ENCODE measurements at places on chromosomes 3 and 15.

GRCh38 chr3:115615001-115615814 is 8.1 kb upstream of the GAP43 start:
- DNase-seq = peak; percentile 14

DNA sequence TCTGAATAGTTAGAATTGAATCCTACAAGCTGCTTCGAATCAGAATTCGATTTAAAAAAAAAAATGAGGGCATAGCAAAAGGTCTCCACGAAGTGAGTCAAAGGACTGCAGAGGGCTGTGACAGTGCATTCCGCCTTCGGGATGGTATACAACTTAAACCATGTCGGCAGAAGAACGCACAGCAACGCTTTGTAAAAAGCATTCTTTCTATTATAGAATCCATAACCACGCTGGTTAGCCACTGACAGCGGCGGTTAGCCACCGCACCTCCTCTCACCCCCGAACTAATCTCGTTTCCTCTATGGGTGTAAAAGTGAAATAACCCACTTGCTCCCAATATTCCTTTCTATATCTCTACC is 664 bp upstream of the PIK3CA start:
- DNase-seq = no peak

DNA sequence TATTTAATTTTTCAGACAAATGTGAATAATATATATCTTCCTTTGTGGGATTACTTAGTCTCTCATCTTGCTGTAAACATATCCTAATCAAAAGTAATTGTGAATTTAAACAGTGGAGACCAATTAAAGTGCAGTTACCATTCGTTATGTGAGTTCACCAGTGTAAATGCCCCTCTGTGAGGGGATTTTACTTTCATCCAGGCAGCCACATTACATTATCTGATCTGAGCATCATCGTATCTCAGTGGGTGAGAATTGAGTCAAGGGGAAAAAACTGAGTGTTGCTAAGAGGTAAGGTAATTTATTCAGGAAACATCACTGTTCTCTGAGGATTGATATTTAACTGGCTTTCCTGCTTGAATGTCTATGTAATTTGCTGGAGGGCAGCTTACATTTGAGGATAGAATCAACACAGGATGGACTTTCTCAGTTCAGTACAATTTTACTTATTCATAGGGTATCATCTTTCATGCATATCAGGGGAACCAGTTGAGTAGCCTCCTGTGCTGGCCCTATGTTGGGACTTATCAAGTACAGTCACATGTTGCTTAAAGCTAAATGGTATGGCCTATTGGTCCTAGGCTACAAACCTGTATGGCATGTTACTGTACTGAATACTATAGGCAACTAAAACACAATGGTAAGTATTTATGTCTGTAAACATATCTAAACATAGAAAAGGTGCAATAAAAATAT is 219.7 kb downstream of the CD47 start:
- DNase-seq = no peak

GRCh38 chr3:55357796-55358195 is 129.3 kb downstream of the WNT5A start:
- no peak for DNase-seq

GRCh38 chr3:87203809-87204208 is 23.3 kb upstream of the CHMP2B start:
- DNase-seq = no peak

DNA sequence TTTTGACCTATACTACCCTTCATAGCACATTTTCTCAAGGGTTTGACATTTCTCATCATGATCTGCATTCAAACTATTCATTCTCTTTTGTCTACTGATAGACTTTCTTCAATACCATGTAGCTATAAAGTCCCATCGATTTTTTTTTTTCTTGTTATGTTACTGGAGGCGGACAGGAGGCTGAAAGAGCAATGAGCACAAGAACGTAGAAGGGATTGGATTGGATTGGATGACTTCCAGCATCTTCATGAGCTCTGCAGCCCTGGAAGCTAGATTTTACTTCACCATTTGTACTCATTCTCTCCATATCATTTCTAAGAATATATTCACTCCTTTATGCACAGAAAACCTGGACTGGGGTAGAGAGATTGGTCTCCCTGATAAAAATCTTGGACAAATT is 43.2 kb downstream of the DUT start:
- no peak for DNase-seq

GRCh38 chr3:102488331-102488730 is 53.5 kb downstream of the ZPLD1 start:
- no peak for DNase-seq

DNA sequence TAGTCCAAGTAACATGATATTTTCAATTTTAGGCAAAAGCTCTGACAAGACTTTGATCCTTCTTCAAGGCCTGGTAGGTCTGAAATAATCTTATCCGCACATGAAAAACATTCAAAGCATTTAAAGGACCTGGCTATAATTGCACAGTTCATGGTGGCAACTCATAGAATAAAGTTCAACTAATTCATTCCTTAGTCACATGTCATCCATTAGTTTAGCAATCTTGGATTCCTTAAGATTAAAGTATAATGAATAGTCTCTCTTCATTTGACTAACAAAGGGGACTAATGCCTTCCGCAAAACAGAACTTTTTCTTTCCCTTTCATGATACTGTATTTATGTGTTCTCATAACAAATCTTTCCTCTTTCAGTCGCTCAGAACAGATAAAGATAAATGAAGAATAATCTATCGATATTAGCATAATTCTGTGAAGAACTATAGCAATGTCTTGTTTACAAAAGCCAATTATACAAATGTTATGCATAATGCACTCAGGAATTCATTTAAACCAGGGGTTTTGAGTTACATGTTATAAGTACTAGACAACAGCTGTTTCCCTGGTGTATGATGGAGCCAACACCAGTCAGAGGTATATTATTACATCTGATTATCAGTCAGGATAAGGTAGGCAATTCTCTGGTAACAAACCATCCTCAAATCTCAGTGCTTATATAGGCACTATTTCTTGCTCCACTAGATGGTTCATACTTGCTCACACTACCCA is 172.5 kb downstream of the POTEB3 start:
- DNase-seq = no peak

- DNase-seq = no peak
Observed at GRCh38 chr15:83102346-83102745, 5.1 kb upstream of the TM6SF1 start.

DNA sequence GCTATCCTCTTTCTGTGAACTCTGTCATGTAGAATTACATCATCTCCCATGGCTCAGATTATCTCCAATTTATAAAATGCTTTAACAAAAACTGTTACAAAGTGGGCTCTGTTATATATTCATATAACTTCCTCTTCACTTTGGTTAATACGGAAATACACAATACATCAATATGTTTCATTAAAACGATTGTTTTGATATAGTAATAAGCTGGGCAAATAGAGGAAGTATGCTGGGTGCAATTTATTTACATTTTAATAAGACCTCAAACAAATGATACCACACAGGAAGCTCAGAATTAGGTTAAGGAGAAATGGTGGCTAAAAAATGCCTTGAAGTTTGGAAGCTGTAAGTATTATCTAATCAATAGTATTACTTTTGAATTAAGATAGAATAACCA is 331.0 kb downstream of the ZBTB20 start:
- DNase-seq = no peak

DNA sequence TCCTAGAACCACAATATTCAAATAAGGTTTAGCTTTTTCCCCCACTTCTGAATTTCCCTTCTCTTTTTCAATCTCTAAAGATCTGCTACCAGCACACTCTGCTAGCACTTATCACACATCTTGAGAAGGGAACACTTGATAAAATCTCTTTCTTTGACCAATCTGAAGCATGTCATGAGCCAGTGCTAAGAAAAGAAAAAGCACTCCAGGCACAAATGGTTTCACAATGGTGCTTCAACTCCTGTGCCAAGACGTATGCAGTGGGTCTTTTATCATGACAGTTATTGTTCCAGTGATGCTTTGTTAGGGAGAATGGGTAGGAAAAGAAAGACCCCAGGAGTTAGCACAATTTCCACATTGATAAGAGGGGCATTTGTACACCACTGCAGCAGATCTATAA is 248.4 kb downstream of the ZNF385D start:
- no peak for DNase-seq

DNA sequence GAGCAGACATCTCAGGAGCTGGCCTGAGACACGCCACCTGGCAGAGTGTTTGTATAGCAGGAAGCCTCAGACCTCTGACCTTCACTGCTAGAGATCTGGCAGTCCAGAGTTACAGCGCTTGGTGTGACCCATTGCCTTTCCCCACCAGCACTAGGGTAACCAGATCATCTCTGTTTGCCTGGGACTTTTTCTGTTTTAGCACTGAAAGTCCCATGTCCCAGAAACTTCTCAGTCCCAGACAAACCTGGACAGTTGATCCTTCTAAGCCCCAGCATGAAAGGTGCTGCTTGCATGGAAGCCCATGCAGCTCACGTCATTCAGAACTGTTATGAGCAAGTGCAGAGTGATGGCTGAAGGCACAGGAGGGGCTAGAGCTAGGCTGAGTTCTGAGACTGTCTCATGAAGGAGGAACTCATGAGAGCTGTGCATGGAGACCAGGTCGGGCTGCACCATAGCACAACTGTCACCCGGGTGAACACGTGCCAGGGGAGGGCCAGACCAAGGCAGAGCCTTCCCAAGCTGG is 18.2 kb upstream of the AHSG start:
- DNase-seq = no peak

DNA sequence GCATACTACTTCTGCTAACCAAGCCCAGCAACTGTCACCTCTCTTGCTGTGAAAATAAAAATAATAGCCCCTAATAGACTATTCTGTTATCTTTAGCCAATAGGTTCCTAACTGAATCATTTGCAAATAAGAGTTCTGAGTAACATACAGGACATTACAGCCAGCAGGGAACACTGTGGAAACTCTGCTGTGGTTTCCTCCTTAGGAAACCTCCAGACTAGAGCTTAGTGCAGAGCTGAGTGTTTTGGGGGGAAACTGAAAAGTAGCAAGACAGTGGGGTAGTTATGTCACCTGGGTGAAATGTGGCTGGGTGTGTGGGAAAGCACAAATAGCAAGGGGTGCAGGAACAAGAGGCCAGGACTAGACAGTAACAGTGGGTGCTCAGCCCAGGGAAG is 32.4 kb downstream of the DZIP1L start:
- no peak for DNase-seq

- DNase-seq = no peak
Observed at GRCh38 chr3:192745150-192745549, 17.8 kb upstream of the FGF12 start.

- DNase-seq = peak; percentile 39
Observed at GRCh38 chr3:69012800-69013252, 658 bp downstream of the EOGT start.

GRCh38 chr15:69780981-69781380 is 316.7 kb downstream of the TLE3 start:
- no peak for DNase-seq

- DNase-seq = no peak
Observed at GRCh38 chr15:66581972-66582537, 16.3 kb upstream of the LCTL start.

DNA sequence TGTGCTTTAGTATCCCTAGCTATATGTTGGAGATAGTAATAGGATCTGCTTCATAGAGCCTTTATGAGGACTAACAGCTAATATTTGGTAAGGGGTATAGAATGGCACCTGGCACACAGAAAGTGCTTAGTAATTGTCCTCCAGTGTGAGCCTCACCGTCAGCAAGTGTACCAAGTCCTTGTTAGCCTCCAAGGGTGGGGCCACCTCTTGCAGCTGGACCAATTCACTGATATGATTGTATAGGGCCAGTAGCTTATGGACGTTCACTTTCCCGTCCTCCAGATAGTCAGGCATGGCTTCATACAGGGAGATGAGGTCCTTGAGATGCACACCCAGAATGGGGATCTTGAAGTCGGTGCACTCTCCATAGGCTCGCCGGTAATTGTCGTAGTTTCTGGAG is 53.6 kb downstream of the FAM98B start:
- no peak for DNase-seq

- no peak for DNase-seq
Observed at GRCh38 chr3:16132190-16132589, 42.3 kb upstream of the GALNT15 start.

DNA sequence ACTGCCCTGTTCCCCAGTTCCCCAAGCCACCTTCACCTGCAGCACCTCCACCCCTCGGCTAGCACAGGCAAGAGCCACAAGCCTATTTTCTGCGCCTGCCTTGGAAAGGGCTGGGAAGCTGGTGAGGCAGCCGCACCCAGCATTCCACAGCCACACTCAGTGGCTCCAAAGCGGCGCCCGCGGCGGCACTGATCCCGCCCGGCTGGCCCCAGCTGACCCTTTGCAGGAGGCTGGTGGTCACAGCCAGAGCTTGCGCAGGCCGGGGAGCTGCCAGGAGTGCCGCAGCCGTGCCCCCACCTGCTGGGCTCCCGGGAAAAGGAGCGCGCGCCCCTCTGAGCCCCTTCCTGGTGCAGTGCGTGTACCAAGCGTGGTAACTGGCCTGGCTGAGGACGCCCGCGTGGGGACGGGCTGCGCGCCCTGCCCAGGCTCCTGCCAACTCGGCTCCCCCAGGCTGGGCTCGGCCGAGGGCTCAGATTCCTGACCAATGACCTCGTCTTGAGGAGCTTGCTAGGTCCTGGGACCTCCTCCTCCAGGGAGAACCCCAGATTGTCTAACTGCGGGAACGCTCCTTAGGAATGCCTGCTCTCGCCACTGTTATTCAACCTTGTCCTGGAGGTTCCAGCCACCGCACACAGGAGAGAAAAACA is 13.3 kb downstream of the GRAMD2A start:
- DNase-seq = peak; percentile 46

DNA sequence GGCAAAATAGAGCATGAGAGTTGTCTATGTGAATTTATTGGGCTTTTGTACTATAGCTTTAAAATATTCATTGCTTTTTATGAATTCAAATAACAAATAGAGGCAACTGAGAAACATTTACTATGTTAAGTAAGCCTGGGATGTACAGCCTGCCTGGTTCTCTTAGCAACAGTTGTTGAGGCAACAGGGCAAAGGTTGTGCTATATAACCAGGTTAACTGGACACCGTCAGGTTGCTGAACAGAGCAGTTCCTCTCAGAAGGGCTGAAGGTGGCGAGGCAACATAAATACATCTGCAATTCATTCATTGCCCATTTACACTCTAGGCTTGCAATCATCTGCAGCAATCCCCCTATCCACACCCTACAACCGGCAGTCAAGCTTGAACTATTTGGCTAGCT is 78.2 kb downstream of the GTF2E1 start:
- peak; percentile 15 for DNase-seq

- DNase-seq = no peak
Observed at GRCh38 chr15:35871282-35871681, 325.3 kb upstream of the DPH6 start.

DNA sequence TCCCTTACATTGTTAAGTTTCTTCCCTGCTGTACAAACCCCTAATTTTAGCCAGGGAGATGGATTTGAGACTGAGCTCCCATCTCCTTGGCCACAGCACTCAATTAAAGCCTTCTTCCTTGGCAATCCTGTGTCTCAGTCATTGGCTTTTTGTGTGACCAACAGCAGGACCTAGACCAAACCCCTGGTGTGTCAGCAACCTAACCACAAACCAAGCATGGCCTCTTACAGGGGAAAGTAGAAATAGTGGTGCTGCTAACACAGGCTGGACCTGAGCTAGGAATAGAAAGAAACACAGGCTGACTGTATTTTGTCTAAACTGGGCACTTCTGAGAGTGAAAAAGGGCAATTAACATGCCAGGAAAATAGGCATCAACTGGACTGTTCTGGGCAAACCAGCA is 37.9 kb downstream of the PPCDC start:
- no peak for DNase-seq

Data from renal pelvis (tissue), 12 donors.